IMR-90 (cell line): ENCODE measurements at places on chromosomes 5 and 9. TPM values are rescaled to one million over a fixed set of nuclear protein-coding genes. Genes with fewer than 3 reads are reported as not detected.

DNA sequence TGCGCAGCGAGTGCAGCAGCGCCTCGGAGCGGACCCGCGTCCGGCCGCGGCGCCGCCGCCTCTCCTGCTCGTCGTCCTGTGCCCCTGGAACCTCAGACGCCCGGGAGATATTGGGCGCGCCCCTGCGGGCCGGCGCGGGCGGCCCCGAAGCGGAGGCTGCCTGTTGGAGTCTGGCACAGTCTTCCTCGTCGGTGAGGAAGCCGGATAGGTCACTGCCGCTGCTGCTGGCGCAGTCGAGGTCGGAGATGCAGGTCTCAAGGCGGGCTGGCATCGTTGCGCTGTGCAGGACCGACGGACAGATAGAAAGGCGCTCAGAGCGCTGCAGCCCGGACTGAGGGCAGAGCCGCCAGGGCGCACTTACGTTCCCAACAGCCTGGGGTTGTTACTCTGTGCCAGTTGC lies 344 bp downstream of the NEUROG1 start:
- DNase-seq: no peak

- no peak for DNase-seq
These were observed 17.0 kb upstream of the CRB2 start for GRCh38 chr9:123338710-123339665.

GRCh38 chr5:95027151-95027721 lies 257.7 kb downstream of the MCTP1 start:
- no peak for DNase-seq

- peak; percentile 1 for DNase-seq
These were observed 364.4 kb downstream of the GADD45G start for GRCh38 chr9:89969156-89969675.

GRCh38 chr5:132237670-132238069 lies 10.0 kb upstream of the P4HA2 start:
- no peak for DNase-seq

DNA sequence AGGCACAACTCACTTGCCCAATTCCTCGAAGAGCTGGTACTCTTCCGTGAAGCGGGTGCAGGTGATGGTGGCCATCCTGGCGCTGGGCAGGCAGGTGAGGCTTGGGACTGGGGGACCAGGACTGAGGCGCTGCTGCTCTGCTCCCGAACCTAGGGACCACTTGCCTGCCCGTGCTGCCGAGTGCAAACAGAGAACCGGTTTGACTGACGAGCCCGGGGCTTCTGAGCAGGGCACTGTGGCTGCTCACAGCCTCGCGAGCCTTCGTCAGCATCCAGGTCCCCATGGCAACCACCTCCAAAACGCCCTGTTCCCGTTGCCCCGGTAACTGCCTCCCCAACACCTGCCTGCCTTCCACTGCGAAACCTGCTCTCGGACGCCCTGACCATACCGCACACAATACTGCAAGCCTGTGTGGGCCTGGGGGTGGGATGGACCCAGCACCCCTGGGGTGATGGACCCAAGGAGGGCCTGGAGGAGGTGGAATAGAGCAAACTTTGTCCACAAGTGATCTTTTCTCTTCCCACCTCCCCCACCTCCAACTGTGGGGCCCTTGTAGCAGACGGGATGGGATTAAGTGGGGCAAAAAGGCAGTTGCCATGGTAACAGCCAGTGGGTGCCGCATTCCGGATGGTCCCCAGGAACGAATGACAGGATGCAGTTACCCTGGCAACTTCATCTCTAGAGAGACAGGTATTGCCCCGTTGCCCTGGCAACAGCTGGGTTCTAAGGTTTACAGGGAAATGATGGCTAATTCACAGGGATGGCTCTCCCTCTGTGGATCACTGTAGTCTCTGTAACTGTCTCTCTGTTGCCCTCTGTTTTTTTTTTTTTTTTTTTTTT lies at the start of gene CAMK2A:
Gene CAMK2A, minus strand, starts transcription at position 223 of the 840 bp plus-strand sequence. Its CDS starts 148 bp downstream, at position 75.
- DNase-seq: no peak

- peak; percentile 21 for DNase-seq
These were observed 141.4 kb downstream of the LRRC70 start for GRCh38 chr5:62720031-62720441.

DNA sequence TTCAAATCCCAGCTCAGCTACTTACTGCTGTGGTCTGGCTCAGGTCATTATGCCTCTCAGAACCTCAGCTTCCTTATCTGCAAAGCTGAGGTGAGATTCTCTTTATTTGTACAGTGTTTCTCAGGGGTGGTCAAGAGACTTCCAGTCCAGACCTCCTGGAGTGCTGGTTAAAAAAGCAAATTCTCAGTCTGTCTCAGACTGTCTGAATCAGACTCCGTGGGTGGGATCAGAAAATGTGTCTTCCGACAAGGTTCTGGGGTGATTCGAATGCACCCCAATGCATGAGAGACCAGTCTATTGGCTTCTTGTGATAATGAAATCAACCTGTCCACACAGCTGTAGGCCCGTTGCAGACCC lies 137.7 kb upstream of the SMIM23 start:
- DNase-seq: peak; percentile 17

- no peak for DNase-seq
These were observed 110.1 kb upstream of the GRIN3A start for GRCh38 chr9:101848485-101848919.

GRCh38 chr9:114392749-114393112 lies 4.9 kb upstream of the AKNA start:
- DNase-seq: no peak

- DNase-seq: no peak
These were observed 4.3 kb downstream of the ATP6V1G1 start for GRCh38 chr9:114591849-114592248.

DNA sequence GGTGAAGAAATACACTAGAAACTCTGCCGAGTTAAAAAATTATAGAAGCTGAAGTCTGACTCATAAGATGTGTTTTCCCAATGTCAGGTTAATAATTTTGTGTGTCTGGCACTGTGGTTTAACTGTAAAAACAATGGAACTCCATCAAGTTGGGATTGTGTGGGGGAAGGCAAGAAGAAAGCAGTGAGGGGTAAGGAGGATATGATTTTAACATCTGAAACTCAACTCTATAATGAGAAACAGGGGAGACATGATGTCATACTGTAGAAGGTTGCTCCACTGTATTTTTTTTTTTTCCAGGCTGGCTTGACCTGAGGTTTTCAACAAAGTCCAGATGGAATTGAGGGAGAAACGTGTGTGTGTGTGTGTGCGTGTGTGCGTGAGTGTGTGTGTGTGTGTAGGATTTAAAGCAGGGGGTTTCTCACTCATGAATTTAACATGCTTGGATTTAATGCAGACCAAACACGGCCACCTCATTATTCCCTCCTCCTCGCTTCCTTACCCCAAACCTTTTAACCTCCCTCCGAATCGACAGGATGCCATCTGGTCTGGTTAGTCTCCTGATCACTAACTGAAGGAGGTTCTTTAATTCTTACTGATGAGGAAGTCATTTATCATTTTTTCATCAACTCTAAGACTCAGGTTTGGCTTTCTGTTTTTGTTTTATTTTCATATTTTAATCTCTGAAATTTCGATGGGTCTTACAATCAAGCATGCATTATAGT lies 140.2 kb upstream of the LPAR1 start:
- peak; percentile 95 for DNase-seq

GRCh38 chr5:135024956-135025729 lies 8.9 kb downstream of the PITX1 start:
- no peak for DNase-seq

GRCh38 chr5:178651046-178651810 lies 24.4 kb upstream of the CLK4 start:
- peak; percentile 21 for DNase-seq

DNA sequence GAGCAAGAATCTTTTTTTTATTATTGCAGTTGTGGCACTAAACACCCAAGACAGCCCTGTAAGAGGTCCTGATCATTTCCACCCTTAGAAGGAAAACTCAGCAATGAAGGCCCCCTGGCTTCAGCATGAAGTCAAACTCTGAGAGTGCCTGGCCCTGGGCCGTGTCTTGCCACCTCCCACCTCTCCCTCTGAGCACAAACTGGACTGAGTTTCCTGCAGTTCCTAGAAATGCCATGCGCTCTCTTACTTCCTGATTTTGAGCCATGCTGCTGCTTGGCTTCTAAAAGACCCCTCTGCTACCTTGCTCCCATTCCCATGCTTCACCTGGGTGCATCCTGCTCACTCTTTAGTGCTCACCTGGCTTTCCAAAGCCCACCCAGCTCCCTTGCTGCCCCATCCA lies 140.4 kb upstream of the KLF9 start:
- DNase-seq: no peak

DNA sequence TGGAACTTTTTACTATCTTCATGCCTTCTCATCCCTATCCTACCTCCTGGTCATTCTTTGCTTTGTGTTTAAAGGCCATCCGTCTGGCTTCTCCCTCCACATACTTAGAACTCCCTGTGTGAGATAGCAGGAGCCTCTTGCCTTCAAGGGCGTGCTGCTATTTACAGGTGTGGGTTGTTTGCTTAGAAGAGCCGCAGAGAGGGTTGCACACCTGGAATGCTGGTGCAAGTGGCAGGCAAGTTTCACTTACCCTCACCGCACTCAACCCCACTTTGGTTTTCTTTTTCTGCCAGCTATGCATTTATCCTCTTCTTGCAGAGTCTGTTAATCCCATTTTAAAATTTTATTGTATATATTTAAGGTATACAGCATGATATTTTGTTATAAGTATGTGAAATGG lies 12.6 kb downstream of the SKP2 start:
- no peak for DNase-seq

- DNase-seq: no peak
These were observed 4.7 kb downstream of the PDLIM4 start for GRCh38 chr5:132261881-132262845.

- no peak for DNase-seq
These were observed 15.5 kb downstream of the ACER2 start for GRCh38 chr9:19424176-19424779.

DNA sequence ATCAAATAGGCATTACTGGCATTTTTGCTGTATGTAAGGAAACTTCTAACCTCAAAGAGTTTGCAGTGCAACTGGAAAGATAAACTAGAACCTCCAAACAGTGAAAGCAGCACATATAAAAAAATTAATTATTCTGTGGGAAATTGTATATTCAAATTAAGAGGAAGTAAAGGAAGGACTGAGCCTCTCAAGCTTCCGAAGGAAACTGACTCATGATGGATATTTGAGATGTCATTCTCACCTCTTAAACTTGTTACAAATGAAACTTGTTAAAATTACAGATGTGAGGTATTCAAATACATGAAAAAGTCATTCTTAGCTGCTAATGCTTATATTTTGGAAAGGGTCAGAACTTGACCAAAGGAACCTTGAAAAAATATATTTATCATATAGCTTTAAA lies 538.7 kb downstream of the PDE4D start:
- DNase-seq: no peak

GRCh38 chr9:126618585-126619360 lies 5.0 kb downstream of the LMX1B start:
- no peak for DNase-seq

DNA sequence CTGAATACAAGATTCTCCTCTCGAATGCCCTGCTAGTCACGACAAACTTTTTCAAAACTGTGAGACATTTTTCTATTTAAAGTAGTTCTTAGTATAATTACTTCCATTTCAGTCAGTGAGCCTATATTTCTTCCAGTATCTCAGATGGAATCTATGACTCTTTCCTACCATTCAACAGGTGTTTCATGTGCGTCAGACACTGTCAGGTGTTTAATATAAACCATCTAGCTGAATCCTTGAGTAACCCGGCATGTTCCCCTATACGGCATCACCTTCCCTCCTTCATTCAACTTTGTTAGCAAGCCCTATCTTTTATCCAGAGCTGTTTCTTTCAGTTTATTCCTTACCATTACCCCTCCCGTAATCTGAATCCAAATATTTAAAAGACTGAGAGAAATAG lies 418.8 kb downstream of the RAB3C start:
- DNase-seq: no peak

- DNase-seq: peak; percentile 55
These were observed 109.8 kb upstream of the TBC1D2 start for GRCh38 chr9:98365227-98365669.

DNA sequence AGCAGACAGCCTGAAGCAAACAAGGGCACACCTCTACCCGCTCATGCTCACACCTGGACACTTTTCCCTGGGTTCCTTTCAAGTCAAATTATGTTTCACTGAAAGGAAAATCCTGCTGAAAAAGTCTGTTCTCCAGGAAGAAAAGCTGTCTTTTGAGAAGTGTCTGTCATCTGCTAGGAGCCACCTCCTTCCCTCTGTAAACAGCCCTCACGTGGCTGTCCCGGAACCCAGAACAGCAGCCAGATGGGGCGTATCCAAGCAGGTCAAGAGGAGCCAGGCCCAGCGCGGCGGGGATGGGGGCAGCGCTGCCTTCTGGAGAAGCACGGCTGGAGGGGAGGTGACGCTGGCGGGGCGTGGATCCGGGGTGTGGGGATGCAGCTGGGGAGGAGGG lies at the start of gene PNPLA7:
Gene PNPLA7, minus strand, starts transcription at position 172 of the 391 bp plus-strand sequence. CDS start 205 bp downstream, outside the sequence.
- DNase-seq: peak; percentile 43

PCDHGA3 gene
- 1.4 and 1.7 TPM in 2 replicates for total RNA-seq

SPATA31D4 gene
- not detected in 2 replicates for total RNA-seq

LAMC3 gene
- total RNA-seq: under 0.01 TPM in 1 of 2 replicates, not detected in the other

ELL2 gene
- total RNA-seq: 92.5 and 137 TPM in 2 replicates

DYNC2I2 gene
- total RNA-seq: 36.1 and 37.1 TPM in 2 replicates

NEUROG1 gene
- not detected in 2 replicates for total RNA-seq
